ENCODE measurements at places on chromosomes 4 and X.

- no peak for DNase-seq
These were observed 624.9 kb downstream of the FSTL5 start for GRCh38 chr4:161538941-161539340.

DNA sequence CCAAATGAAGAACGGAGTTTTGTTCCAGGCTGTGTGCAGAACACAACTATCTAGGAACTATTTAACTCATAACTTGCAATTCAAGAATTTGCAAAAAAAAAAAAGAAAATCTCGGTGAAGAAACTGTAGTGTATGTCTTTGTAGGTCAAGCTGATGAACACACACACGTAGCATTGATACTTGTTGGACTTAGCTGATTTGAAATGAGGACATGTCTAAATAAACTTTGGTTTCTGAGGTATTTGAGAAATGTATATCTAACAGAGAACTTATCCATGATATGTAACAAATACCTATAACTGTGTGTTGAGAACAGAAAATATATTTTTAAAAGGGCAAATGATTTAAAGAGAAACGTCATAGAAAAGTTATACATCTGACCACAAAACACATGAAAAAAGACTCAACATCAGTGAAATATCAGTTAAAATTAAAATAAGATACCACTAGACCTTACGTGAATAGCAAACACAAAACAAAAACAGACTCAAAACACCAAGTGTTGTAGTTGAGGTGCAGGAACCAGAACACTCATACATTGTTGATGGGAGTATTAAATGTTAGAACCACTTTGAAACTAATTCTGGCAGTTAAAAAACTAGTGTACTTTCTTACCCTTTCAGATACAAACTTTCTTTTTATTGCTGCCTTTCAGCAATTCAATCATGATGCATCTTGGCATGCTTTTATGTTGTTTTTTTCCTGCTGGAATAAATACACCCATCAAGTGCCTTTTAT lies 1535.8 kb upstream of the PCDH10 start:
- no peak for DNase-seq

- peak; percentile 80 for DNase-seq
These were observed 69.5 kb downstream of the ANAPC4 start for GRCh38 chr4:25446611-25447010.

DNA sequence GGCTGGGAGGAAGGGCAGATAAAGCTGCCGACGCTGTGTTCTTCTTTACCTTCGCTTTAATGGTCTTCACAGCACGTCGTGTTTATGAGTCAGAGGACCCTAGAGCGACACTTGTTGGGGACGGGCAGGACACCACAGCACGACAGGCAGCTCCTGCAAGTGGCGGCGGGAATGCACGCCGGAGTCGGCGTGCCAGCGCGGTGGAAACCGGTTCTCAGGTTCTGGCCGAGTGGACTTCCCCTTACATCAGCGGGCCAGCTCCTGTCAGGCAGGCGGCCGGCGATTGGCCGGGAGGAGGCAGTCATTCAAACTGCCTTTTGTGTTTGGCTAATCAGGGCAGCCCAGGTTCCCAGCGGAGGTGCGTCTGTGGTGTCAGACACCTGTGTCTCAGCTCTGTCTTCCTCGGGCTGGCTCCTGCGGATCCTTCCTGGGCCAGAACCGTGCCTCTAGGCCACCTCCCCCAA lies 150.9 kb downstream of the SHROOM3 start:
- DNase-seq: peak; percentile 83

- no peak for DNase-seq
These were observed 1.0 kb downstream of the FAT4 start for GRCh38 chr4:125315576-125316400.
